Left hindlimb (tissue), 1 donor: ENCODE measurements at places on chromosomes 7 and 10.

GRCh38 chr10:34121781-34122622 is 693.1 kb downstream of the PARD3 start:
- DNase-seq, result no peak

DNA sequence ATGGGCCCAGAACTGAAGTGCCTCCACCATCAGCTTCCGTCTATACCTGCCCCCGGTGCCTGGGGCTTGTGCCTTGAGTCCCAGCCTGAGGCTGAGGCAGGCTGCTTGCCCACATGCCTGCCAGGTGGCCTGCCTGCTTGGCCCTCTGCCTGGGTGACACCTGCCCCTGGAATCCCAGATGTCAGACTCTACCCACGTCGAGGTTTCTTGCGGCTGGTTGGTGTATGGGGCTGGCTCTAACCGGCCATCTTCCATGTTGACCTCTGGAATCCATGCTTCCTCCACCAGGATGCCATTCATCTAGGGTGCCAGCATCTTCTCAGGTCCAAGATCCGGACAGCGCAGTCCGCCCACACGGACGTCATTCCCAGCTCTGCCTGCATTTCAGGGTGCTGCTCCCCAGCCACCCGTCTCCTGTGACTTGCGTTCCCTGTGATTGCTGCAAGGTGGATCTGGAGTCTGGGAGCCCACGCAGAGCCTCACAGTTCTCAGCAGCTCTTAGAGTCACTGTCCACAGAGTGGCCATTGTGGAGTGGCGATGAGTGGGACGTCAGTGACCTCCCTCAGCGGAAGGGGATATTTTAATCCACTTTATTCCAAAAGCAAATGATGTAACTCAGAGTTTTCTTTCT is 298.1 kb downstream of the TCERG1L start:
- no peak for DNase-seq

DNA sequence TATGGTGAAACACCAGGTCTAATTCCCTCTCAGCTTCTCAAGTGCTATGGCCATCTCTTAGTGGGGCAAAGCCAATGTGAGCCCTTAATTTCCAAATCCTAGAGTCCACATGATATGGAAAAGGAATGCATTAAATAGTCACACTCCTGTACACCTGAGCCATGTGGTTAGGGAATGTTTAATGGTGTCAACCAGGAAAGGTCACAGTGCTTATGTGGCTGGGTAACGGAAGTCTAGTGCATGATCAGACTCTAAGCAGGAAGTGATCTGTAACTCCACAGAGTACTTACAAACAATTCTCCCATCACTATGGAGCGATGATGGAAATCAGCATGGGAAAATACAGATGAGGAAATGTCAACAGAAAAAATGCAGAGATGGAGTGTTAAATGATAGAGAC is 148.8 kb downstream of the MAGI2 start:
- DNase-seq, result no peak

DNA sequence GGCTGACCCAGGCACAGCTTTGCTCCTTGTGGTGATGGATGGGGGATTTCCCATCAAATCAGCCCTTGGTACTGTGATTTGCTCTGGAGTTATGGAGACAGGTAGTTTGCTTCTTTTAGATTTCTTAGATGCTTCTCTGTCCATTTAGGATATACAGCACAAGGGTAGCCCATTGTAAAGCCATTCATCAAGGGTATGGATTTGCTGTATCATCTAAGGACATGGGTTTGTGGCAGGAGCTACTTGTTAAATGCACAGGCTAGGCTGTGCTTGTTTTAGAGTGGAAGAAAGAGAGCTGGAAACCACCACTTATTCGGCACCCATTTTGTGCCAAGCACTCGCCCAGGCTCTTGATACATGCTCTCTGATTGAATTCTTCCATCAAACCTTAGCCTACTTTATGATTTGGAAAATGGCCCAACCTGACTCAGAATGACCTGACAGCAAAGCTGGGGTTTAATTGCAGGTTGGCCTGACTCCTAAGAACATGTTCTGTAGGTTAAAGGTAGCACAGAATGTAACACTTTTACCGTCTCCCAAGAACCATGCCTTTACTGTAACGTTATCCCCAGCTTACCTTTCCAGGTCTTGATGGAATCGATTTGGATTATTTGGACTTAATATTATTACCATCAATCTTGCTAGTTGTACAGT is 168.0 kb downstream of the SNX10 start:
- DNase-seq, result no peak

DNA sequence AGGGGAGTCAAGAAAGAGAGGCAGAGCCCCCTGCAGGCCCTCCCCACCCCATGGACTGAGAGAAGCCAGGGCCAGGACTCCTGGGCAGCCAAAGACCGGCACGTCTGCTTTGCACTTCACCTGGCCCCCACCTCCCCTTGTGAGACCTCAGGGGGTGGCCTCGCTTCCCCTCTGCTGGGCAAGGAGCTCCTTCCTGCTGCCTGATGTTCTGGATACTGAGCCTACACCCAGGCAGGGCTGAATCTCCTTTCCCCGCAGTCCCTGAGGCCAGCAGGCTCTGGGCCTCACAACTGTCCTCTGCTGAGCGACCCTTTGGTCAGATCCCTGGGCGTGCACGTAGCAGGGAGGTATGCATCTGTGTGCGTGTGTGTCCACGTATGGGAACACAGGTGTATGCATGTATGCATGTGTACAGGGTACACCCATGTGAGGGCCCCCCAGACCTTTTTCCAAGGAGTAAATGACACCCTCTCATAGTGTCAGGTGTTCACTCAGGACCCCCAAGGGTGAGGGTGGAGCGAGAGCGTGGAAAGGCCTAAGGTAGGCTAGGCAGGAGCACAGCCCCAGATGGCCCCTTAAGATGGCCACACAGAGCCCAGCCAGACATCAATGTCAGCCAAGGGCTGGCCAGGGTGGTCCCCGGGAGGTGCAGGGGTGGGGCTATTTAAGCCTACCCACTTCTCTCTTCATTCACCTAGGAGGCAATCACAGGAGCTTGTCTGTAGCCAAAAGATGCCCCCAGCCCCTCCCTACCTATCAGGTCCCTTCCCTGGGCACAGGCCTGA is 1.9 kb upstream of the RET start:
- no peak for DNase-seq

GRCh38 chr7:80095545-80095944 is 39.1 kb upstream of the GNAI1 start:
- no peak for DNase-seq

DNA sequence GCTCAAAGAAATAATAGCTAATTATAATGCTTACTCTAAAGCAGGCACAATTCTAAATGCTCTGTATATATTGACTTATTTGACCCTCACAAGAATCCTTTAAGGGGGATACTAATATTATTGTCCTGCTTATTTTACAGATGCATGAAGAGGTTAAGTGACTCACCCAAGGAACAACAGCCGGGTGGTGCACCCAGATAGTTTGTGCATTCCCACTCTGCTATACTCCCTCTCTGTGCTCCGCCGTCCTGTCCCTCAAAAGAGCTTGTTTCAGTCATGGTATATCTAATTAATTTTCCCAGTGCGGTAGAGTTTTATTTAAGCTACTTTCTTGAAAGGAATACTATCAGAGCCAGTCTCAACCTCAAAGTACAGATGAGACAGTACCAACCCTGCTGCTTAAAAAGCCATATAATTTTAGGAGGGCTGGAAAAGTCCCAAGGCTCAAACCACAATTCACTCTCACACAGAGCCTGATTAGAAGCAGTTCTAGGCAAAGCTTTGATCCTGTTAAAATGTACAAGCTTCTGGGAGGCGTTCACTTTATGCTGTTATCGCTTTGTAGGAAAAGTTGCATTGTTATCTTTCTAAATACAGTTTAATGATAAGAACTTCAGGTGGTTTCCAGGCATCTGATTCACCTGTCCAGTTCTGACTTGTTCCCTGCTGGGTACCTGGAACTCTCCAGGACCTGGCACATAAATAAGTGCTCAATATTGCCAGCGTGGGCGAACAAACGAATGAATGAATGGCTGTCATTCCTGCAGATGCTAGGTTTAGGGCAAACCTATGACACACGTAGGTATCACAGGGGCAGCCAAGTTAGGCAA is 261.5 kb upstream of the KLF14 start:
- DNase-seq, result no peak

DNA sequence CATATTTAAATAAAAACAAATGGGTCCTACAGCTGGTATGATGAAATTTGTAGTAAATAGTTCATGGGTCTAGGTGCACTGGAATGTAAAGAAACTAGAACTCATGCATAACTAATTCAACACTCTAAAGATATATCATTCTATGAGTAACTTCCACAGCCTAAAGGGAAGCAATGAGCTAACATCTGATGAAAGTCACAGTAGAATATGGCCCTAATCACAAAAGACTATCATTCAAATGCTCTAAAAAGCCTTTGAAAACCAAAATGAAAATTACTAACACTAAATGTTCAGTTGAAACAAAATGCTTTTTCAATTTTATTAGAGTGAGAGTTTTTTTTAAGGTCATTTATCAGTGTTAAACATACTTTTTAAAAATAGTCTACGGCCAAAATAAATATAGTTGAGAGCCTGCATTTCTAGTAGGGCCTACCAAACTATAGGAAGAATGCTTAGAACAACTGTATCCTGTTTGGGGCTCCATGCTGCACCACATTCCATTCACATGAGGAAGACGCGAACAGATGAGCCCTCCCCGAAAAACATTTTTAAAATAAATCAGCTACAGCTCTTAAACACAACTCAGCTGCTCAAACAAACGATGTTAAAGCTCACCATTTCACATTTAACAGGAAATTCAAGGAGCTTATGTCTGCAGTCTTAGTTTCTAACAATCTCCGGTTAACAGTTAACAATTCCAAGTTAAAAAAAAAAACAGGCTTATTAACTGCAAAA is 134.5 kb downstream of the NRBF2 start:
- peak; percentile 74 for DNase-seq

DNA sequence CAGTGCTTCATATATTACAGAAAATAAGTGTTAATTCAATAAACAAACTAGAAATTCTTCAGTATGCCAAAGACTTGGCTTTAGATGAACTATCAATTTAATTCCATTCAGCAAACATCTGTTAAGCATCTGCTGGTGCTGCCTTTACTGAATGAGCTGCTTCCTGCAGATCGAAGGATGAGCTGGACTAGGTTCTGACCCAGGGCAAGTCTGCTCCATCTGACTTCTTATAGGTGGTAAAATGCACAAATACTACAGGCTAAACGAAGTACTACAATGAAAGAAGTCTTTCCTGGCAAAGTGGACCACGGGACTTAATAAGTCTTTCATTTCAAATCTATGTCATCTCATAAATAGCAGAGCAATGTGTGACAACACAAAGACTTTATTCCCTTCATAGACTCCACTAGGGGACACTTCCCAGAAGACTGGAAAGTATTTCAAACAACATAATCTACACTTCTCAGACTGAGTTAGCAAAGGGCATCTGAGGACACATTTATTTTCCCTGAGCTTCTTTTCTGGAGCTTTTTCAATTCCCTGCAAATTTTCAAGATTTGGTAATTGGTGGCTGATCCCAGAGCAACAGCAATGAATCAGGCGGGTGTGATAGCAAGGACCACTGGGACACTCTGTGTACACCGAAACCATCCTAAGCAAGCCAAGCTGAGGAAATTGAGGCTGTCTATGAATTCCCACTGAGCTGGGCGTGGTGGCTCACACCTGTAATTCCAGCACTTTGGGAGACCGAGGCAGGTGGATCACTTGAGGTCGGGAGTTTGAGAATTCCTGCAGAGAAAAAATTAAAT is 108.9 kb upstream of the FRMD4A start:
- DNase-seq, result no peak

DNA sequence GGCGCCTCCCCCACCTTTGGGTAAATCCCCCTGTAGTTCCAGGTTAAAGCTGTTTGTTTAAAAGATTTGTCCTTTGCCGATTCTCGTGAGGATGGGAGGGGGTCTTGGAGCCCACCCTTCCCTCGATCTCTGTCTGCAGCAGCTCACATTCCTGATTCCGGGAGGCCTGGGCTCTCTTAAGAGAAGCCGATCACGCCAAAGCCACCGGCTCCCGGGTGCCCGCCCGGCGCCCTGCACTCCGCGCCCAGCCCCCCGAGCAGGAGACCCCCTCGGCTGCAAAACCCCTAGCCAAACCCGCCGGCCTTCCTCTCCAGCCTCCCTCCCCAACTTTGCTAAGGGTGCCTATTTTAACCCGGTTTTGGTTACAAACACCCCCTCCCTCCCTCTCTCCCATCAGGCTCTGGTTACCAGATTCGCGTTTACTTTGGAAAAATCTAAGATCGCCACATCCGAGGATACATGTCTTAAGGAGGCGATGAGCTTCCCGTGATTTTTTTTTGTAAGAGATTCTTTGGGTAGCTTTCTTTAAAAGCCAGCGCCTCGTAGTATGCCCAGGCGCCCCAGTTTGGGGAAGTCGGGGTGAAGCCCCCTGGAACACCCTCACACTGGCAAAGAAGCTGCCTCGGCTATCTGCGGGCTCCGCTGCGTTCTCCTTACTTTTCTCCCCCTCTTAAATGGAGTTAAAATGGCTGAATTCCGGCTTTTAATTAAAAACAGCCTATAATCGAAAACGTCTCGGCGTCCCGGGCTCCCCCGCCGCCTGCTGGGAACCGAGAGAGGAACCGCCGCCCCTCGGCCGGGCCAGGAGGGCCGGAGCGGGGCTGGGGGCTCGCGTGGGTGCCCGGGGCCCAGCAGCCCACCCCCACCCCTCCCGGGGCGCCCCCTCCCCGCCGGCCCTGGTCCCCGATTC is 983 bp downstream of the TNRC18 start:
- peak; percentile 69 for DNase-seq

DNA sequence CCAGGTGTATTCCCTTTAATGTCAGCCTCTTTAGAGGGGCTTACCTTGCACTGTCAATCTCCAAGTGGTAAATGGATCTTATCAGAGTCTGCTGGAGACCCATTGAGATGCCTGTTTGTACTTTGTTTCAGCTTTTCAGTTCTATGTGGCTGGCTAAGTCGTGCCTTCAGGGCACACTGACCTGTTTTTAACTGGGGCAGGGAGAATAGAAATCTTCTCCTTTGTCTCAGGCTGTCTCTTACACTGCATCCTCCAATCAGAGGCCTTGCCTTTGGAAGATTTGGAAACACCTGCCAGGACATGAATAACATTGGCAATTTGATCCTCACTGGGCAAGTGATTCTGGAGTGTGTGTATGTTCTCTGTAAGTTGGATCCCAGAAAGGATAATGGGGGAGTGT is 65.0 kb downstream of the POU6F2 start:
- DNase-seq, result no peak

- DNase-seq, result no peak
Measured at GRCh38 chr10:17765602-17766001, 13.6 kb downstream of the TMEM236 start.

DNA sequence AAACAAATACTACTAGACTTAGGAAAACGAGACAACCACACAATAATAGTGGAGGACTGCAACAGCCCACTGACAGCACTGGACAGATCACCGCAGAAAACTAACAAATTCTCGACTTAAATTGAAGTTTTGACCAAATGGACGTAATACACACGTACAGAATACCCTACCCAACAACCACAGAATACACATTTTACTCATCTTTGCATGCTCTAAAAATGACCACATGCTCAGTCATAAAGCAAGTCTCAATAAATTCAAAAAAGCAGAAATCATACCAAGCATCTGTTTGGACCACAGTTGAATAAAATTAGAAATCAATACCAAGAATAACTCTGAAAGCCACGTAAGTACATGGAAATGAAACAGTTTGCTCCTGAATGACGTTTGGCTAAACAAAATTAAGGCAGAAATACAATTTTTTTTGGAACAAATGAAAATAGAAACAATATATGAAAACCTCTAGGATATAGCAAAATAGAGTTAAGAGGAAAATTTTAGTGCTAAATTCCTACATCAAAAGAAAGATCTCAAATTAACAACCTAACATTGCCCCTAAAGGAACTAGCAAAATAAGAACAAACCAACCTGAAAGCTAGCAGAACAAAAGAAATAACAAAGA is 30.6 kb downstream of the MAPK8 start:
- DNase-seq, result no peak
